ENCODE measurements at places on chromosomes 13 and 19.

GRCh38 chr19:41587101-41587837 lies 11.3 kb downstream of the CEACAM21 start:
- no peak for DNase-seq

GRCh38 chr19:35090506-35091214 lies 25.0 kb upstream of the FXYD3 start:
- DNase-seq, result no peak

DNA sequence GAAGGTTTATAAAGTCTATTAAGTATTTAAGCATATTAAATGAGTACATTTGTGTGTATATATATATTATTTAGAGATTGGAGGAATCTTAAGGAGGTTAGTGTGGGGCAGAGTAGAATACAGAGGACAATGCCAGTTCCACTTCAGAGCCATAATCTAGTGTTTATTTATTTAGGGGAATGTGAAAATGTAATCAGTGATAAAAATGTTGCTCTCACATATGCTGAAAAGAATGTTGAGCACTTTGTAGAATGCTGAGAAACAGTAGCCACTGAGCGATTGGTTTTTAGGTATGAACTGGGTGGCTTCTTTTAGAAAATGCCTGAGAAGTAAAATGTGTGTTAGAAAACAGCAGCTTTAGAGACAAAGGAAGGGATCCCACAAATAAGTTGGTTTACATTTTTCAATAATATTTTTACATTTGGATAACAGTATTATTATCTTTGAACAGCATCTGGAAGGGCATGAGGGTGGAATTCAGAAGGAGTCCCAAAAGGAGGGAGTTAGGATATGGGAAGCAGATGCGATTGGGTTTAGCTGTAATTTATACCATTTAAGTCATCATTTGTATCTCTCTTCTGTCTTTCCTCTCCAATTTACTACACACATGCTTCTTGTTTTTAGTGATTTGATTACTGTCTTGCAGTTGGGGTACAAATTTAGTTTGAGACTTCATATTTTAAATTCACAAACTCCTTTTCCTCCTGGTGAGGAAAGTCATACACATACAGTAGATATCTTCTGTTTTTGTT lies 68.6 kb downstream of the NDFIP2 start:
- DNase-seq, result no peak

DNA sequence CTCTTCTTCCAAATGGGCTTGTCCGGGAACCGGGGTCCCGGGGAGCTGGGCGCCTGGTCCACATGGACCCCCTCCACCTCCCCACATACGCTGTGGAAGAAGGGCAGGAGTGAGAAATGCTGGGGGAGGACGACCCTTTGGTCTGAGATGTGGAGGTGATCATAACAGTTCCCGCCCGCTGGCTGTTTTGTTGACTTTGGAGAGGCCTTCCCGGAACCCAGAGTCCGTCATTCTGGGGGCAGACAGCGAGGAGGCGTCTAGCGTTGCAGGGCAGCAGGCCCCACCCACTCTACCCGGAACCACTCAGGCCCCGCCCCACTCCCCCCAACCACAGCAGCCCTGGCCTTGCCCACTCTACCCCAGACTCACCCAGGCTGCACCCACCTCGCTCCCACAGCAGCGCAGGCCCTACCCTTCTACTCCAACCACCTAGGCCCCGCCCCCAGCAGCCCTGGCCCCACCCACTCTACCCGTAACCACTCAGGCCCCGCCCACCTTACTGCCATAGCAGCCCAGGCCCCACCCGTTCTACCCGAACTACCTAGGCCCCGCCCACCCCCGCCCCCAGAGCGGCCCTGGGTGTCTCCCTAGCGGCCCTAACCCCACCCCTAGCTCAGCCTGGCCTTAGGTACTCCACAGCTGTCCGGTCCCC lies 7.1 kb downstream of the GPR108 start:
- DNase-seq, result no peak
